ENCODE measurements at places on chromosomes 3 and 15.

GRCh38 chr3:9202546-9202945, 46.9 kb downstream of the SRGAP3 start:
- DNase-seq, result no peak

DNA sequence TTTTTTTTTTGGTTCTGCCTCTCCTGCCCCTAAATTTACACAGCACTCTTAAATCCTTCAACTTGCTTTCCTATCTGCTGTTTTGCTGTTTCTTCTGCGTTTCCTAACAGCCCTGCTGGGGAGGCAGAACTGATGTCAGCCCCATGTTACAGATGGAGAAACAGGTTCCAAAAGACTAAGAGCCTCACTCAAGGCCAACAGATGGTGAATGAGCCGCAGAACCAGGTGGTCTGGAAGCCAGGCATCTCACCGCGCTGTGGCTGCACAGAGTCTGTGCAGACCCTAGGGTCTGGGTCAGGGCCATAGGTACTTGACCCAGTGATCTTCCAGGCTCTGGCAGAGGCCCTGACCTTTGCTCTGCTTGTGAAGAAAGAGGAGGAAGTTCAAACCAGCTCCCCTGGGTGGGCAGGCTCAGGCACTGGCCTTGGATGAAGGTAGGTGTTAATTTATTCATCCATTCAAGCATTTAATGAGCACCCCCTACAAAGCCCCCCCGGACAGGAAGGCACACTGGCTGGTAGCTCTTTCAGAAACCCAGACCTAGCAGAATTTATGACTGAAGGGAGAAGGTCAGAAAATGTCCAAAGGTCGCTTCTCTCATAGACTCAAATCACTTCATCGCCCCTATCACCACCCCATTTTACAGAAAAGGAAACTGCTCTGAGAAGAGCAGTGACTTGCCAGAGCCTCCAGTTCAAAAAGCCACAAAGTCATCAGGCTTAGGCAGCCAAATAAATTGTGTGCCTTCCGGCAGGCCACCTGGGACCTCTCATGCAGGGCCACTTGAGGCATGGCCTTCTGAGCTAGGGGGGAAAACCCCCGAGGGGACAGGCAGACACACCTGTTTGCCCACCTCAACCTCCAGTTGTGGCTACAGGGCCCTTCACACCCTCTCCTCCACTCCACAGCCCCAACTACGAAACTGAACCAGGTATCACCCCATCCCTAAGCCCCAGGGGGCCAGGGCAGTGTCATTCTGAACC, 2.7 kb downstream of the CHDH start:
- no peak for DNase-seq

DNA sequence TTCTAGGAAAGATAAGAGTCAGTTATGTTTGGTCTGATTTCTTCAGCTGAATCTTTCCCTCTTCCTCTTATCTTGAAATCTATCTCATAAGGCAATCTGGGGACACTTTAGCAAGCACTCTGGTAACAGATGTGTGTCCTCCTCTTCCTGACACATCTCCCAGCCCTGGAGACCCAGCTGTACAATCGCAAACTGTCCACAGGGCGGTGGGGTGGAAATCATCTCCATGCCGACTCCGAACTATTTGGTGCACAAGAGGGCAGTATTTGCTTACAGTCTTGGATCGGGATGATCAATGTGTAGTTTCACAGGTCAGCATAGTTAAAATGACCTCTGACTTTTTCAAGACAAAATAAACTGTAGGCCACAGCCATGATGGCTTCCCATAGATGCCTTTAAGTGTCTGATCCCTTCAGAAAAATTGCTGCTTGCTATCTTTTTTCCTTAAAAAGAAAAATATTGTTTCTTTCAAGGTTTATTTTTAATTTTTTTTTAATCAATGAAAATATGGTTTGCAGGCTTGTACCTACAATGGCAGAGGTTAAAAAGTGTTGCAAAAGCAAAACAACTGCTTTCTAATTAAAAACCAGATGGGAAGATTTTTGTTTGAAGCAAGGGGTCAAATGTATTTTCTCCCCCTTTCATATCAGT, 17.7 kb downstream of the EEFSEC start:
- peak; percentile 88 for DNase-seq

DNA sequence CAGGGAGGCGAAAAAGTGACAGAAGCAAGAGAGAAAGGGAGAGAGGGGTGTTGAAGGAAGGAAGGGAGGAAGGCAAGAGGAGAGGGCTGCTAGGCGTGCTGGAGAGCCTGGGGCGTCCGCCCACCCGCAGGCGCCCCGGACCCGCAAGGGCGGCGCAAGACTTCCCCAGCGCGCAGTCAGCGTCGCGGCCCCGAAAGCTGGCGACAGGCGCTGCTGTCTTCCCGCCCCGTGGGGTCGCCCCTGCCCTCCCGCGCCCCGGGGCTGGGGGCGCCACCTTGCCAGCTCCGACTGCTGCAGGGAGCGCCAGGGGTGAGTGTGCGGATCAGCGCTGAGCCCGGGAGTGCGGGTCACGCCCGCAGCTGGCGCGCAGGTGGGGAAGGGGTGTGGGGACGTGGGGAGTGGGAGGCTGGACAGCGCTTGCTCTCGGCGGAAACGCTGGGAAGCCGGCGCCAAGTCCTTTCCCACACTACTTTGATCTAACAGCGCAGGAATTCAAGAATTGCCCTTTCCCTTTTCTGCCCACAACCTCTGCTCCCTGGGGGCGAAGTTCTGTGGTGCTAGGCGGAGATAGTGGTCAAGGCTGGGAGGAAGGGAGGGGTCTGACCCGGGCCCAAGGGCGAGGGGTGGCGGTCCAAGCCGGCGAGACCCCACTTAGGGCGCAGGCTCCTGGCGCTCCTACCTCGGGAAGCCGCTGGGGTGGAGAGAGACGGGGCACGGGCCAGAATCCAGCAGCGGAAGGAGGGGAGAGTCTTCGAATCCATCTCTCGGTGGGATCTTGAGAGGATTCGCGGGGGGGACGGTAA, 266.1 kb downstream of the CGGBP1 start:
- DNase-seq, result peak; percentile 22

DNA sequence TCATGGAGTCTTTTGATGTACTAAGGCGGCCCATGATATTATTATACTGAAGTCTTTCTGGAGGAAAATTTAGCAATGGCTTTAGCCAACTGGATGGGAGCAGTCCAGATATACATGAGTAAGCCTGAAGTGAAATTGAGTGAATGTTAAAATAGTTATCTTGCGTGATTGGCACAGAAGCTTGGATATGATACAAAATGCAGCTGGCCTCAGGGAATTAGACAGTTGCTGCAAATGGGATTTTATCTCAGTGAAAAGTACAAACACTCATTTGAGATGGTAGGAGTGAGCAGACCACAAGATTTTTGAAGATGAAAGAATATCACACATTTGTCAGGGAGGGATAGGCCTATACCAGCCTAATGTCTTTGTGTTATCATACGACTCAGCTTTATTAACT, 8.9 kb downstream of the LMOD3 start:
- no peak for DNase-seq

DNA sequence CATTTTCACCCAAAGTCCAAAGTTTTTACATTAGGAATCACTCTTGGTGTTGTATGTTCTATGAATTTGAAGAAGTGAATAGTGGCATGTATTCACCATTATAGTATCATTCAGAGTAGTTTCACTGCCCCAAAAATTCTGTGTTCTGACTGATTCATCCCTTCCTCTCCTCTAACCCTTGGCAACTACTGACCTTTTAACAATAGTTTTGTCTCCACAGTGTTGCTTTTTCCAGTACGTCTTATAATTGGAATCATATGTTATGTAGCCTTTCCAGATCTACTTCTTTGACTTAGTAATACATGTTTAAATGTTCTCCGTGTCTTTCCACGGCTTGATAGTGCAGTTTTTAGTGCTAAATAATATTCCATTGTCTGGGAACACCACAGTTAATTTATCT, 379.0 kb upstream of the SGO1 start:
- no peak for DNase-seq

DNA sequence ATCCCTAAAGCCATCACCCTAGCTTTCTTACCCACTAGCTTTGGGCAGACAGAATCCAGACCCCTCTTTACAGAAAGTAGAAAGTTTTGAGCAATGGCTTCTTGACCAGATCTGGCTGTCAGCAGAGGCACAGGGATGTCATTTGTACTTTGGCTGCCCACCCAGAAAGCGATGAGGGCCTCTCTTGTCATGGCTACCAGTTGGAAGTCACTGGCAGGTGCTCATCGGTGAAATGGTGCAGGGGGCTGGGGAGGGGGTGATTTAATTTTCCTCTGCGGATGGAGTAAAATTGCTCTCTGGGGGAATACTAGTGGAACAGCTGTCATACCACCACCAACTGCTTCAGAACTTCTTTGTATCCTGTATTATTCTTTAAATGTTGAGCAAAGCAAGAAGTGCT, 393.7 kb downstream of the LSAMP start:
- no peak for DNase-seq

GRCh38 chr15:24761704-24762302, 86.2 kb downstream of the NPAP1 start:
- peak; percentile 5 for DNase-seq

GRCh38 chr3:126865736-126866135, 117.2 kb upstream of the PLXNA1 start:
- DNase-seq, result no peak

GRCh38 chr3:194396859-194397756, 2.0 kb downstream of the GP5 start:
- no peak for DNase-seq

Measured in ELR (cell line).